Skeletal muscle cell (primary cell): ENCODE measurements at places on chromosomes 1 and 21.

- peak; percentile 46 for DNase-seq
Measured at GRCh38 chr1:119743776-119744597, 24.7 kb downstream of the HMGCS2 start.

- DNase-seq, result no peak
Measured at GRCh38 chr1:44831516-44831915, 11.5 kb downstream of the PTCH2 start.

DNA sequence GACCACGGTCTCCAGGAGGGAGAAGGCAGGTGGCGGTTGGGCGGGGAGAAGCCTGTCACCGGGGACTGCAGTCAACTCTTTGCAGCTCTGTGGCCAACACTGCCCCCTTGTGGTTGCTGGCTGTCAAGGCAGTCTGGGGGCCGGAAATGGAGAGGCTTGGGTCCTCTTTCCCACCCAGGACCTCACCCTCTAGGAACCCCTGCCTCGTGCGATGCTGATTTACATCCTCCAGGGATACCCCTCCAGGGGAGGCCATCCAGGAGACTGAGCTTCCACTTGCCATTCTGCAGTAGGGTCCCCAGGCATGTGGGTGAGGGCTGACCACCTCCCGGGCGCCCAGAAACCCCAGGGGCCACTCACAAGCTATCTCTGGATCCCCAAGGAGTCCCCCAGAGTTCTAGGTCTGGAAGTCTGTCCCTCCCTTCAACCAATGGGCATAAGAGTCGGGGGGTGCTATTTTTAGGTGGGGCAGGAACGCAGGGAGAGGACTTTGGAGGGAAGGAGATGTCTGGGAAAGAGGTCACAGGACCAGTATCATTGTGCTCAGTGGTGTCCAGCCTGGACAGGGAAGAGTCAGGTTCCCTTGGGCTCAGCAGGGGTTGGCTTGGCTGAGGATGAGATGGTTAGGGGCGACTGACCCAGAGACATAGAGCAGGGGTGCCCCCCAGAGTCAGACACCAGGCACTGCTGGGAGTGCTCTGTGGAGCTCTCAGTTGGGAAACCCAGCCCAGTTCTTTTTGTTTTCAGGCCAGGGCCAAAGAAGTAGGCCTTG lies 7.1 kb upstream of the GPR61 start:
- DNase-seq, result no peak

- DNase-seq, result no peak
Measured at GRCh38 chr21:33993286-33994231, 78.0 kb upstream of the ATP5PO start.
